Activated gamma-delta T cell treated with Interleukin-2 at 50 U/mL for 16 hours (primary cell): ENCODE measurements at places on chromosomes 2 and 18.

DNA sequence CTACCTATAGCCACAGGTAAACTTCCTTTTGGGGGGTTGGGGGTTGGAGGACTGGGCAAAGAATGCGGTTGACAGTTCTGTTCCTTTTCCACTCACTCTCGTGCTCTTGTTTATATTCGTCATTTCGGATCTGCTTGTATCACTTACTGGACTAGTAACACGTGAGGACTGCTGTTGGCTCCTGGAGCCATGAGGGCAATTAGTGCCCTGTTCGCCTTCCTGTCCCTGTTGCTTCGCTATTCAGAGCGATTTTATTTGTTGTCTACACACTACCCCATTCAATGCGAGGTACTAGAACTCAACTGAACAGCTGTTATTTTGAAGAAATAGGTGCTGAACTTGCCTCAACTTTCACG lies 1.1 kb downstream of the KCNJ3 start:
- DNase-seq = no peak

- no peak for DNase-seq
These were observed 60.4 kb downstream of the BIN1 start for GRCh38 chr2:127046579-127046978.

- DNase-seq = no peak
These were observed 335.3 kb downstream of the TNS1 start for GRCh38 chr2:217667512-217667911.

DNA sequence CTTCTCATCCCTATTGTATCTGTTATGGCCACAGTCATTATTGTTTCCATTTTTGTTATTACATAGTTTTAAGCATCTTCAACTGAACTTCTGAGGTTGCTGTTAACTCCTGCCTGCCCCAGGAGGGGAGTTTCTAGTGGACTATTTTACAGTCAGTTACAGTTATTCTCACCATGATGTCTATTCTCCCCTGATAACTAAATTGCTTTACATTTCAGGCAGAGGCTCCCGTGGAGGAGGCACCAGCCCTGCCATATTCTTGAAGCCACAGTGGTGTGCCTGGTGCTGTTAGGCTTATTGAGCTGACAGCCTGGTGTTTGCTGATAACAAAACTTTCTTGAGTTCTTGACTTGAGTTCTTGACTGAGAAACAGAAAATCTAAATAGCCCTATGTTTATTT lies 256.4 kb downstream of the TFCP2L1 start:
- DNase-seq = no peak

- DNase-seq = no peak
These were observed 255.3 kb downstream of the THSD7B start for GRCh38 chr2:137020452-137021196.

DNA sequence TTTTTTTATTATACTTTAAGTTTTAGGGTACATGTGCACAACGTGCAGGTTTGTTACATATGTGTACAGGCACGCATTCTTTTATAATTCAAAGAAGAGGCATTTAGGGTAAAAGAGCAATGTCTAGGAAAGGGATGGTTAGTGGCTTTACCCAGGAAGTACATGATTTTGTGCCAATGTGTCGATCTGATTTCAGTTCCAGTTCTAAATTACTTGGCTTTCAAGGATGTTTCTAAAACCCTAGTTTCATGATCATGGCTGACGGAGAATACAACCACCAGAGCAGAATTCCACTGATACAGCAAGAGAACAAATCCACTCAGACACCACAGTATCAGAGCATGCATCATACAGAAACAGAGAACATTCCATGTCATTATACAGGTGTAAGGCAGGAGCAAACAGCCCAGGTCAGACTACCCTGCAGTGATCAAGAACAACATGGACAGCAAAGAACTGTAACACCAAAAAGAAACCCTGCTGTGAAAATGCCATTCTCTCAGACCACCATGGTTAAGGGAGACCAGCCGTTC lies 116.7 kb upstream of the STK17B start:
- no peak for DNase-seq

GRCh38 chr2:180985771-180986395 lies 5.5 kb downstream of the UBE2E3 start:
- DNase-seq = no peak

GRCh38 chr2:239534581-239535412 lies 134.0 kb upstream of the HDAC4 start:
- no peak for DNase-seq

GRCh38 chr18:12456441-12456840 lies 48.7 kb downstream of the PRELID3A start:
- DNase-seq = no peak

DNA sequence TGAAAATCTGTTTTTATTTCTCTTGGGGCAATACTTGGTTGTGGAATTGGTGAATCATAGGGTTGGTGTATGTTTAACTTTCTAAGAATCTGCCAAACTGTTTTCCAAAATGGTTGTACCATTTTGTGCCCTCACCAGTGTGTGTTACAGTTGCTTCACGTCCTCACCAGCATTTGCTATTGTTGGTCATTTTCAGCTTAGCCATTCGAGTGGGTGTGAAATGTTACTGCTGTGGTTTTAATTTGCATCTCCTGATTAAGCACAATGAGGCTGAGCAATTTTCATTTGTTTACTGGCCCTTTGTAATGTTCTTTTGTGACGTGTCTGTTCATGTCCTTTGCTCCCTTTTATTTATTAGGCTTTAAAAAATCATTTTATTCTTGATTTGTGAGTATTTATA lies 49.7 kb downstream of the FOSL2 start:
- DNase-seq = no peak

DNA sequence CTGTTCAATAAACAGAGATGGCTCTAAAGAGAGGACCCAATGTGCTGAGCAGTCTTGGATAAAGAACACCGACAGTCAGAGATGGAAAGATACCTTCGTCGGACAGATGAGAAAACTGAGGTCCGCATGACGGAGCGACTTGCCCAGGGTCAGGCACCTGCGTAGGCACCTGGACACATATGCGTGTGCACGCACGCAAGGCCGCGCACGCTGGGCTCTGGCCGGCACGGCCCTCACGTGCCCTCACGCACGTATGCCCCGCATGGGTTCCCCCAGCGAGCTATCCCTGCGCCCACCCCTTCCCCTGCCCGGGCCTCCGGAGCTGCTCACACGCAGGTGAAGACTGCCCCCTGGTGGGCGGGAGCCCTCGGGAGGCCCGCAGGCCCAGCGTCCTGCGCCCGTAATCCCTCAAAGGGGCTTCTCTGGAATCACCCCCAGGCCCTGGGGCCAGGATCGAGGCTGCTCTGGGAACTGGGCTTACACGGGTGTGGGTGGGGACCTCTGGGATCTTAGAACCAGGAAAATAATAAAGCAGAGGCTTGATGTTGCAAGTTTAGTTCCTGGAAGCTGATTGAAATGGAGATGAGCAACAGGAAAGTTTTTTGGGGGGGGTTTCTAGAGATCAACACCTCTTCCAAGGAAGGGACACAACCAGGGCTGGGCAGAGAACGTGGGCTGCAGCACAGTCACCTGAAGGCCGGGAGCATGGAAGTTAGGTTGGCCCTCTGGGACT lies 246.3 kb downstream of the TNS1 start:
- DNase-seq = peak; percentile 74

GRCh38 chr2:230843132-230843531 lies 21.6 kb upstream of the ITM2C start:
- DNase-seq = no peak

- DNase-seq = no peak
These were observed 638.1 kb downstream of the ERBB4 start for GRCh38 chr2:211900518-211900917.

DNA sequence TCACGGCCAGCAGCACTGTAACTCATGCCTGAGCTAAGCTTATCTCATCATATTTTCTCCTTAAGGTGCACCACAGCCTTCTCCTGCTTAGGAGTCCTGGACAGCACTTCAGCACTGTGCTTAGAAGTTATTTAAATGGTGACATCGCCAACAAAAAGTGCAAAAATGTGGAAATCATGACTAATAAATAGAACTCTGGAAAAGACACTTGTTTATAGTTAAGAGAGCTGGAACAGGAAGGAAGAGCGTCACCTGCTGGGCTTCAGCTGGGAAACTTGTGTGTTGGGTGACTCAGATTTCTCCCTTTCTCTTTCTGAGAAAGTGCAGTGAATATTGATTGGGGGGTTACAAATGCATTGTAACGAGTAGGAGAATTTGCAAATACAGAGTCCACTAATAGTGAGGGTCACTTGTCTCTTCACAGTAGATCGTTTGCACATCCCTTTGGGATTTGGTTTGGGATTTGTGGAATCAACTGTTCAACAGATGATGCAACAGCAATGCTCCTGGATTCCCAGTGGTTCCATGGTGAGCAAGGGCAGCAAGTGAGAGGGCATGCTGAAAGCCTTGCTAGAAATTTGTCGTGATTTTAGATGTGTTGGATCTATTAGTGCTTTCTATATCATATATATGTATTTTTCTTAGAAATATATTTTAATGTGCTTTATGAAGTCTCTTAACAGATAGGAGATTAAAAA lies 84.2 kb downstream of the DOK6 start:
- no peak for DNase-seq

DNA sequence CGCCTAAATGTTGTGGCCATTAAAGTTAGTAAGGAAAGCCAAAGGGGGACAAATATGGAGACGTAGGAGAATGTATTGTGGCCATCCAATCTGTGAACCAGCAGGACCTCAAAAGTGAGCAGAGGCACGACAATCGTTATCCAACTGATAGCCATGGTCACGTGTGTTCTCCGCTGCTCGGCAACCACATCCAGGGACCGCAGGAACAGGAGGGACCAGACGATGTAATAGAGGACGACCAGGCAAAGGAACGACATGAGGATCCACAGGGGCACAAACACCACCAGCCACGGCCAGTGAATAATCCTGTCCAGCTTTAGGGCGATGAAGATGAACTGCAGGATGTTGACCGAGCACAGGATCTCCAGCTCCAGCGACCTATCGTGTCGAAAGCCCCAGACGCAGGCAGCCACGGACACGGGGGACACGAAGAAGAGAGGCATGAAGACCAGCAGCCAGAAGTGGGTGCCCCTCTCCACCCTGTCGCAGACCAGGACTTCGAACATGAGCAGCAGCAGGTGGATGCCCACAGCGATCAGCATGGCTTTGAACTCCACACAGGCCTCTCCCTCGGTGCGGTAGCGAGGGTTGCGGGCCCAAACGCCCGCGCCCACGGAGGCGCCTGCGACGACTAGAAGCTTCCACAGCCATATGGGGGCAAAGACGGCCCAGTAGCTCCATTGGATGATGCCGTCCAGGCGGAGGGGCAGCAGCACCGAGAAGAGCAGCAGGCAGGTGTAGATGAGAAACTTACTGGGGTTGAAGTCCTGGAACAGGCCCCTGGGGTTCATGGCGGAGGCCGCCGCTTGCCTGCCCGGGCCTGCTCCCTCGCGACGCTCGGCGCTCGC lies 790 bp downstream of the TMEM185B start:
- DNase-seq = no peak

- no peak for DNase-seq
These were observed 279.2 kb downstream of the GALR1 start for GRCh38 chr18:77528872-77529271.

- DNase-seq = no peak
These were observed 43.0 kb upstream of the GPR39 start for GRCh38 chr2:132373391-132374135.

DNA sequence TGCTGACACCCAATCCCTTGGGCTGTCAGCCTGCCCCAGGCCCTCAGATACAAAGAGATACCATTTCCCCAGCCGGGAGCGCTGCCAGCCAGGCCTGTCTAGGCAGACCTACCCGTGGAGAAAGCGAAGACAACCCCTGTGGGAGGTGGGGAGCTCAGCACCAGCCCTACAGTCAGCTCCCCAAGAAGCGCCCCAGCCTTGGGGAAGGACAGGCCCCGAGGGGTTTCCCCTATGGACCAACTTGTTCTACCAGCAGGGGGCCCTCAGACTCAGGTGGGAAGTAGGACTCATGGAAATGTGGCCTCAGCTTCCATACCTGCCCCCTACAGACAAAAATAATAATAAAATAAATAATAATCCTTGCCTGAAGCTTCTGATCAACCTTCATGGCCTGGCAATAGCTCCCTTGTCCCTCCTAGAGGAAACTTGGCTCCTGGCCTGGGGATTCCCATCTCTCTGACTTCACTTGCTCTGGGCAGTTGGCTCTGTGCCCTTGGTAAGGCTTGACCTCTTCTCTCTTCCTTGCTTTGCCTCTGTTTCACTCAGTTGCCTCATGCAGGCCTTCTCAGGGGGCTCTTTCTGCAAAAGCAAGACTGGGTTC lies 7.0 kb downstream of the SLC35F6 start:
- DNase-seq = no peak

DNA sequence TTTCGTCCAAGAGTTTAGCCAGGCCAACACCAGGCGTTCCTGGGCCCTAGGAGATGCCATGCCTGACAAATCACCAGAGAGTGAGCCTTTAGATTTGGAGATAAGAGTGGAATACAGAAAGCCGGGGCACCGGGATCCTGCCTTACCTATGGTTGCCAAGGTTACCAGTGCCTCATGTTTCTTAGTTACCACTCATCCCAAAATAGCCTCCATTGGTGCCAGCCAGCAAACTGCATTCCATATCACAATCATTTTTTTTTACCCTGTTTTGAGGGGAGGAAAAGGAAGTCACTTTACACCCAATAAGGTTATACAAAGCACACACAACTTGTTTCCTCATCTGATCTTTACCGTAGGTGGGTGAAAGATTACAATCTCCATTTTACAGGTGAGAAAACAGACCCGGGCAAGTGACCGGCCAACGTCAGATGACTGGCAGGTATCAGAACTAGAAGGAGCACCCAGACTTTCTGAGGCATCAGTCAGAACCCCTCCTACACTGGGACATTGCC lies 48.3 kb upstream of the PDIA6 start:
- DNase-seq = no peak

- DNase-seq = no peak
These were observed 36.2 kb upstream of the HS6ST1 start for GRCh38 chr2:128354726-128355470.

DNA sequence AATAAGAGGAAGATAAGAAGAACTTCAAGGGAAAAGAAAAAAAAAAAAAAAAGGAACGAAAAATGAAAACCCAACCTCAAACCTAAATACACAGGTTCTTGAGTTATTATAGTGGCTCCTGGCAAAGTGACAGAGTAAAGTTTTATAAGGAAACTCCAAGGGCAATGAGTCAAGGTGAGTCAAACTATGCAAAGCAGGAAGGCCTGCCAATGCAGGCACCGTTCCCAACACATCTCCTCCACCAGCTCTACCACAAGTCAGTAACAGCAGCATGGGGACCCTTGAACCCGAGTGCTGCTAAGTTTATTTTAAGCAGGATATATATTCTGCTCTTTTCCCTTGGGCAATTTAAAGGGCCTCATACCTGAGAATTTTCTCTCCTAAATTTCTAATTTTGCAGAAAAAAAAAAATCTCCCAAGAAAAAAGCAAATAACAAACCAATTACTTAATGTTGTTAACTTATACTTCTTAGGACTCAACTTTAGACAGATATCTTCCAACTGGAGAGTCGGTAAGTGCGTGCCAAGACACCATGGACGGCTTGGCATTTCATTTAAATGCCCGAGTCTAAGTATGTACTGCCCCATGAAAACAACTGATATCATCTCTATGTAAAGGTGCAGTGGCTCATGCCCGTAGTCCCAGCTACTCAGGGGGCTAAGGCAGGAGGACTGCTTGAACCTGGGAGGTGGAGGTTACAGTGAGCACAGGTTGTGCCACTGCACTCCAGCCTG lies 75.7 kb upstream of the TFCP2L1 start:
- DNase-seq = no peak
